ENCODE measurements at places on chromosomes 3 and 15.

DNA sequence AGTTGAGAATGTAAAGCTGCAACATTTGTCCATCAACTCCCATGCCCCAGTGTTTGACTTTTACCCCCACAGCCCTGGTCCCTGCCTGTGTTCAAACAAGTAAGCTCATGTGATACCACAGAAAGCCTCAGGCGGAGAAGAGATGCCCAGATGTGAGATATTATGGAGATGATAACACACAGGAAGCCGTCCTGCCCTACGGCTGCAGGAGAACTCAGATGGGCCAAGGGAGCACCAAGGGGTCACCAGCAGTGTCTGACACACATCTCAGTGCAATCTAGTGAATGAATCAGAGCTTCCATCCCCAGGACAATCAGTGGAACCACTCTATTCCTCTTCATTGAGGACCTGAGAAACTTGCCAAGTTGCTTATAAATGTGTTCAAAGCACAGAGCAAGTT is 14.0 kb upstream of the SPINK8 start:
- no peak for DNase-seq

- DNase-seq: no peak
Measured at GRCh38 chr15:70329179-70329578, 231.5 kb upstream of the TLE3 start.

DNA sequence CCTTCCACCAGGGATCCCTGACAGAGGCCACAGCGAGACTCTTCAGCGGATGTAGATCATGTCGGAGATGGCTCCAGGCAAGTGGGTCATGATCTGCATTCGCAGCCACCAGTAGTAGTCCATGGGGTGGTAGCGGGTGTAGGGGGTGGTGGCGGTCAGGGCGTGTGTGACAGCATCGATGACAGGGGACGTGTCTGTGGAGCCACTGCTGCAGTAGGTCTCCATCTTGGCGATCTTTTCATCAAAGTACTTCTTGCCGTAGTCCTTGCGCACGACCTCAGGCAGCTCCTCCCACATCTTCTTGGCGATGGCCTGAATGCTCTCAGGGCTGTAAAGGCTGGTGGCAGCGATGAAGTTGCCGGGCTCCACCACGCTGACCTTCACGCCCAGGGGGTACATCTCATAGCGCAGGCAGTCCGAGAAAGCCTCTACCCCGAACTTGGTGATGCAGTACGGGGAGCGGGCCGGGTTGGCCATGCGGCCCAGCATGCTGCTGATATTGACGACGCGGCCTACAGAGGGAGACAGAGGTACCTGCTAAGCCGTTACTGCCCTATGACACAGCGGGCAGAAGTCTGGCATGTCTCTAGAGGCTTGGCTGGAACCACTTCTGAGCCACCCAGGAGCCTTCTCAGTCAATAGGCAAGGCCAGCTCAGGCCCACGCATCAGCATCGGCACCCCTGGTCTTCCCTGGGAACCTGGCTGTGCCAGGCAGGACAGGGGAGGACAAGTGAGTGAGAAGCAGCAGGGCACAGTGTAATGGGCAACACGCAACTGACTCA is 43.7 kb downstream of the BDH1 start:
- no peak for DNase-seq

DNA sequence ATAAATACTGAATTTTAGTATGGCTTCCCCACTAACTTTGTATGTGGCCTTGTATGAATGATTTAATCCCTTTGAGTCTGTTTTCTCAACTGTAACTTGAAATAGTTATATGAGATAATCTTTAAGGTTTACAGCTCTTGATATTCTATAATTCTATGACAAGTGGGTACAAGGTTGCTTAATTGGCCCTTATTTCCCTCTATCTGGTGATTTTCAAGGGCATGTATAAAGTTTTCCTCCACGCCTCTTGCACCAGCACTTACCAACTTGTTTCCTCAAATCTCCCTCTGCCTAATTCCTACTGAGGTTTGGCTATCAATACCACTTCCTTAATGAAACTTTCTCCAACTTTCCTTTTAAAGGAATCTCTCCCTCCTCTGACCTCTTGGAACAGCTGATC is 112.9 kb downstream of the ISL2 start:
- no peak for DNase-seq

- no peak for DNase-seq
Measured at GRCh38 chr15:41806291-41807181, 21.4 kb upstream of the JMJD7 start.

DNA sequence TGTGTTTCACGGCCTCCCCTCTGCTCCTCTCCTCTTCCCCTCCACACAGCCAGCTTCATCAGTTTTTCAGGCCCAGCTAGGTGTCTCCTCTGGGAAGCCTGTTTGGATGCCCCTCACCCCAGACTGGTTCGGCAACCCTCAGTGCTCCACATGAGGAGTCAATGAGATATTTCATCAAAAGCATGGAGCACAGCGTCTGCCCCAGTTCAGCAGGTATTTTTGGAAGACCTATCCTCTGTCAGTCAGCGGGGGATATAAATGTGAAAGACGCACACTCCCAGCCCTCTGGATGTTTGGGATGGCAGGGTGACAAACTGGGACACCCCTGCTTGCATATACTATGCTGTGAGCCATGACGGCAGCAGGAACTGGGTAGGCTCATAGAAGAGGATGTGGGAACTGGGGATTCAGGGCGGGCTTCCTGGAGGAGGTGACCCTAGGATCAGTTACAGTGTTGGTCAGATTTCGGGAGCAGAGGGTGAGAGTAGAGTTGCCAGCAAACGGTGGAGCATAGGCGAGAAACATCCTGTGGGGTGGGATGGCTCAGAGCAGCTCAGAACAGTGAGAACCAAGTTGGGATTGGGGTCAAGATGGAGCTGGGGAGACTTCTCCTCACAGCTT is 42.9 kb downstream of the PXYLP1 start:
- no peak for DNase-seq

GRCh38 chr15:93200081-93200836 is 111.2 kb upstream of the RGMA start:
- no peak for DNase-seq

DNA sequence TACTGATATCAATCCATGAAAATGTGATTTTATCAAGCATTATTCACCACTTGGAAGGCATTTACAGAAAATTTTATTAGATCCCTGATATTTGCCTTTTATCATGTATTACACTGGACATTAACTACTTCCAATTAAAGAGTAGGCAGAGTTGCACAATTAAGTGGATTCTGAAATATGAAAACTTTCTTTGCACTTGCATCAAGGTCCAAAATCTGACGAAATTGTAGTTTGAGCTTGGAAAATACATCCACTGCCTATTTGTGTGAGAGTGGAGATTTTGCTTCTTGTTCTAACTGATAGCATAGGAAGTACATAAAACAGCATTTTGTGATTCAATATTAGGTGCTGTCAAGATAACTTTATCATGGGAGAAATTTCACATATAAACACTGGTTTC is 49.6 kb upstream of the SLC12A8 start:
- DNase-seq: no peak

DNA sequence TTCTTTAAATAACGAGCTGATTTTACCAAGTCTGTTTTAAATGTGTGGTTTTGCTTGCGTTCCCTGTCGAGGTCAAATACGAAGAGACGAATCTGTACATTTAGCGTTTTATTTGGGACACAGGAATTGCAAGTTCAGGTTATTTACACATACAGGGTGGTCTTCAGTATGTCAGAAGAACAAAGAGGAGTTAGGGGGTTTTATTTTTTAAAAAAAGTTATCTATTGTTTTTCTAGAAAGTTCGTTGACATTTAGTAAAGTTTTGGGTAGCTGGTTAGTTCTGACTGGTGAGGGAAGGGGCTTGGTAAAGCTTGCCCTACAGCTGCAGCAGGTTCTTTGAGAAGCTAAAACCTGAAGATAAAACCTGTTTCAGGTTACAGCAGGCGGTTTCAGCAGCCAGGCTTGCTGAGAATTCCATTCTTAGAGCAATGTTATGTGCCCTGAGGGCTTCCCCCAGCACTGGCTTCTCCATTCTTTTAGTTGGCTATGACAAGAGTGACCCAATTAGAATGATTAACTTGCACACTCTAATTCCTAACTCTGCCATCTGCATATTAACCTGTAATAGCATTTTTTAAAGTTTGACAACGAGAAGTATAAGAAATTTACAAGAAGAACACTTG is 815 bp upstream of the ZNF280D start:
- DNase-seq: no peak

DNA sequence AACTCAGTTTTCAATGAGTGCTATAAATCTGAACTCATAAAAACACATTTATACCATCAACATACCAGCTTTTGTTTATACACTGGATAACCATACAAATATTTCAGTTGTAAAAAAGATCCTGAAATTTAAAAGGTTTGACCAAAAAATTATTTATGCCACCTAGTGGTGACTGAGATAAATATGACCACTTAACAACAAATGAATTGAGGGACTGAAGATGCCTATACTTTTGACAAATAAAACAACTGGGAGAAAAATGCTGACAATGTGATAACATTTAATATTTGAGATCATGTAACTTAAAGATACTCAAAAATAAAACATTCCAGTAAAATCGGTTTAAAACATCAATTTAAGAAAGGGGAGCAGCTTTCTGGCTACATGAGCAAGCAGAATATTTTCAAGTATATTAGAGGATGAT is 30.4 kb downstream of the ATG3 start:
- no peak for DNase-seq
